ENCODE measurements at places on chromosomes 3 and 15.

GRCh38 chr3:100802126-100802525, 92.8 kb downstream of the TFG start:
- no peak for DNase-seq

GRCh38 chr3:142065932-142066331, 83.4 kb downstream of the TFDP2 start:
- DNase-seq: no peak

DNA sequence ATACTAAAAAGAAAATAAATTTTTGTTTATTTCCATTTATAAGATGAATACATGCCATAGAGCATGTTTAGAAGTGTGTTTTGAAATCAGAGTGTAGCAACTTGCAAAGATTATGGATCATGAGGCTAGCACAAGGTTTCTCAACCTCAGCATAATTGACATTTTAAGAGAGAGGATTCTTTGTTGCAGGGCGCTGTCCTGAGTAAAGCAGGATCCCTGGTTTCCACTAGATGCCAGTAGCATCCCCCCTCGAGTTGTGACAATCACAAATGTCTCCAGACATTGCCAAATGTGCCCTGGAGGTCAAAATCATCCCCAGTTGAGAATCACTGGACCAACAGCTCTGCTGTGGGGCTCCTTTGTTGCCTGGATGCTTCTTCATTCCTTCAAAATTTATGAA, 128.5 kb upstream of the RBMS3 start:
- DNase-seq: no peak

DNA sequence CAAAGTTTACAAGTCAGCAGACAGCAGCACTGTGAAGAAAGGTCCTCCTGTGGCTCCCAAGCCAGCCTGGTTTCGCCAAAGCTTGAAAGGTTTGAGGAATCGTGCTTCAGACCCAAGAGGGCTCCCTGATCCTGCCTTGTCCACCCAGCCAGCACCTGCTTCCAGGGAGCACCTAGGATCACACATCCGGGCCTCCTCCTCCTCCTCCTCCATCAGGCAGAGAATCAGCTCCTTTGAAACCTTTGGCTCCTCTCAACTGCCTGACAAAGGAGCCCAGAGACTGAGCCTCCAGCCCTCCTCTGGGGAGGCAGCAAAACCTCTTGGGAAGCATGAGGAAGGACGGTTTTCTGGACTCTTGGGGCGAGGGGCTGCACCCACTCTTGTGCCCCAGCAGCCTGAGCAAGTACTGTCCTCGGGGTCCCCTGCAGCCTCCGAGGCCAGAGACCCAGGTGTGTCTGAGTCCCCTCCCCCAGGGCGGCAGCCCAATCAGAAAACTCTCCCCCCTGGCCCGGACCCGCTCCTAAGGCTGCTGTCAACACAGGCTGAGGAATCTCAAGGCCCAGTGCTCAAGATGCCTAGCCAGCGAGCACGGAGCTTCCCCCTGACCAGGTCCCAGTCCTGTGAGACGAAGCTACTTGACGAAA, 24.2 kb downstream of the STARD5 start:
- DNase-seq: no peak

- DNase-seq: no peak
Measured at GRCh38 chr3:108509871-108510270, 525 bp downstream of the MYH15 start.

GRCh38 chr15:68032672-68033071, 21.4 kb upstream of the PIAS1 start:
- DNase-seq: no peak

- no peak for DNase-seq
Measured at GRCh38 chr3:177490626-177491025, 293.3 kb upstream of the TBL1XR1 start.

- no peak for DNase-seq
Measured at GRCh38 chr15:75098404-75098803, 75.0 kb downstream of the PPCDC start.

DNA sequence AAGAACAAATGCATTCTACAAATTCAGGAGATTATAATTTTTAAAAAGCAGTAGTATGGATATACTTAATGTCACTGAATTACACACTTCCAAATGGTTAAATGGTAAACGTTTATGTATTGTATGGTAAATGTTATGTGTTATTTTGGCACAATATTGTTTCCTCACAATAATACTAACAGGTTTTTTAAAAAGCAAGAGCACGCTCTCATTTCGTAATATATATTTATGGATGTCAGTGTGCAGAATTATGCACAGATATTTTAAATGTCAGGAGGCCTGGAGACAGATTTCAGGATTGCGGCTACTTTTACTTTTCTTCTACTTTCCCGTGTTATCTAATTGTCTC, 533 bp downstream of the ZNF445 start:
- DNase-seq: no peak

GRCh38 chr15:90291679-90292356, 26.3 kb downstream of the NGRN start:
- no peak for DNase-seq

DNA sequence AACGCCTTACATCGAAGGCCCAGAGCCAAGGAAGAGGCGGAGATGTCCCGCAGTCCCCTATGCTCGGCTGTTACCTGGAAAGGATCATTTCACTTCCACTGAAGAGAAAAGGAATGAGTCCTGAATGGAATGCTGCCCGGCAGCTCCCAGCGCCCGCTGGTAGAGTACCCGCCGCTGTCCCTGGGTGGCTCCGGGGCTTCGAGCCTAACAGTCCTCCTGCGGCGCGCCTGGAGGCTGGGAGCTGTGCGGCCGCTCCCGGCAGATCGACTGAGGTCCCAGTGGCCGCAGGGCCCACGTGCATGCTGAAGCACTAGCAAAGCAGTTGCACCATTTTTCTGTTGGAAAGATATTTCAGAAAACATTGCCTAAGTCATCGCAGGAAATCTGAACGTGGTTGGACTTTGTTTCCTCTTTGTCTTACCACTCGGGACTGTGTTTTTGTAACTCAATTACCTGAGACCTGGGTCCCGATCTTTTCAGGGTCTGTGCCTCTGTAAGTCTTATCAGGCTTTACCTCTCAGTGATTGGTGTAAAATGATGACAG, 984 bp downstream of the RNU6-1 start:
- no peak for DNase-seq

- no peak for DNase-seq
Measured at GRCh38 chr3:18334837-18335601, 90.1 kb downstream of the SATB1 start.

DNA sequence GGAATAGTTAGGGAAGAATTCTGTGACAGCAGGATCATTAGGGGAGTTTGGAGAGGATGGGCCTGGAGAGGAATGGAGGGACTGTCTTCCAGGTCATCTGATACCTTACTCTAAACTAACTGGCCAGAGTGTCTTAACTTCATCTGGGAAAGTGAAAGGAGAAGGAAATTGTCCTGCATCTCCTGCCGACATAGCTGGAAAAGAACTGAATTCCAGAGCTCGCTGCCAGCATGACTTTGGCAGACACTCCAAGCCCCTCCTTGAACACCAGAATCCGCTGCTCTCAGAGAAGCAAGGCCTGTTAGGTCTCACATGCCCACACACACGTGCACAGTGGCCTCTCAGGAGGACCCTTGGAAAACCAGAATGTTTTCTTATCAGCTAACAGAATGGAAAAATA, 10.5 kb downstream of the ABI3BP start:
- DNase-seq: no peak

DNA sequence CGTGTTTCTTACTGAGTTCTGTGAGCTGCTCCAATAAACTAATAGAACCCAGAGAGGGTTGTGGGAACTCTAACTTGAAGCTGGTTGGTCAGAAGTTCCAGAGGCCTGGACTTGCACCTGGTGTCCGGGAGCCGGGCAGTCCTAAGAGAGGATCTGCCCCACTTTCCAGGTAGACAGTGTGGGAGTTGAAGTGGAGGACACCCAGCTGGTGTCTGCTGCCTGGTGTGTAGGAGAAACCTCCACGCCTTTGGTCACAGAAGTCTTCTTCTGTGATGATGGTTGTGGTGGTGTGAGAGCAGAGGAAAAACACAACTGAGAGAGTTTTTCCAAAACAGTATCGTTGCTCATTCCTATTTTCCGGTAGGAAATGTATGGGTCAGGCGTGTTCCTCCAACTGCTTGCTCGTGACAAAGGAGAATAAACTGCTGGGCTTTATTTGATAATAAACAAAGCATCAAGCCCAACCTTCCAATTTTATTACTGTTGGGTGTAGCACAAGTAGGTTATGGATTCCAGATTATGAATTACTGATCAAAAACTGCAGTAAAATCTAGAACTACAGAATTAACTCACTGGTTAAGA, 137.0 kb downstream of the KLF13 start:
- DNase-seq: no peak

- no peak for DNase-seq
Measured at GRCh38 chr3:15102256-15102655, 3.3 kb upstream of the RBSN start.

DNA sequence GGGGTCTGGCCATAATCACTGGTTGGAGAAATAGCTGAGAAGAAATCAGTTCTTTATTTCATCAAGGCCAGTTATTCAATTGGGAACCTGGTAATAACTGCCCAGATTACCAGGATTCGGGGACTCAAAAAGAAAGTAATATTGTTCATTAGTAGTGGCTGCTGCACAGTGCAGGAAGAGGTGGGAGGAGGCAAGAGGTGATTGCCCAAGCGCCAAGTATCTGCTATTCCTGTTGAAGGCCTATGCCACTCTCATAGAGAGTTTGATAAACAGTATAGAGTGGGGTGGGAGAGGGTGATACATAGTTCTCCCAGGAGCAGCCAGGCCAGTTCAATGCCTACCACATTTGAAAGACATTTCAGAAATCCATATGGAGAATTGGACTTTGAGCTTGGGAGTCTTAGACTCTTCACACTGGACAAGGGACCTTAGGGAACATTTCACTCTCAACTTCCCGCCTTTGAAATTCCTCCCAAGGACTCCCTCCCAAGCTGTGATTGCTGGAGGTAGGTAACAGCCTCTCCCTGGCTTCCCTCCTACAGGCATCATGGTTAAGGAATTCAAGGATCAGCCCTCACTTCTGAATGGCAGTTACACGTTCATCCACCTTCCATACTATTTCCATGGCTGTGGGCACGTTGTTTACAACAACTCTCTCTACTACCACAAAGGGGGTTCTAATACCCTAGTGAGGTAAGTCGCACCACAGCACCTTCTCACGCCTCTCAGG, 59.8 kb downstream of the GLDN start:
- DNase-seq: no peak

DNA sequence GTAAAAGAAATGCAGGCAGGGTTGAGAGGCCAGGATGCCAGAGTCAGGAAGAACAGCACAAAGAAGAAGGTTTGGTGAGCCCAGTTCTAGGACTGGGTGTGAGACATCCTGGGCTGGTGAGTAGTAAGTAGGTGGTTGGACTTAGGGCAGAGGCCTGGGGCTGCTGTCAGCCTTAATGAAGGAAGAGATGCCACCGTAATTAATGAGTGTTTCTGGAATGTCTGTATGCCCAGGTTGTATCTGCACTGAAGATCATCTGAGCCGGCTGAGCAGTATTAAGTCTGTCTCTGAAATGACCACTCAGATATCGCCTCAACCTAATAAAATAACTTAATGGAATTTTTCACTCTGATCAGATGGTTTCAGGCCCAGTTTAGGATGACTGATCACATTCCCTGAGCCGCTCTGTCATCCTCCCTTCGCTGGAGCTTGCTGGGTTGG, 532.9 kb upstream of the IL12A start:
- no peak for DNase-seq

DNA sequence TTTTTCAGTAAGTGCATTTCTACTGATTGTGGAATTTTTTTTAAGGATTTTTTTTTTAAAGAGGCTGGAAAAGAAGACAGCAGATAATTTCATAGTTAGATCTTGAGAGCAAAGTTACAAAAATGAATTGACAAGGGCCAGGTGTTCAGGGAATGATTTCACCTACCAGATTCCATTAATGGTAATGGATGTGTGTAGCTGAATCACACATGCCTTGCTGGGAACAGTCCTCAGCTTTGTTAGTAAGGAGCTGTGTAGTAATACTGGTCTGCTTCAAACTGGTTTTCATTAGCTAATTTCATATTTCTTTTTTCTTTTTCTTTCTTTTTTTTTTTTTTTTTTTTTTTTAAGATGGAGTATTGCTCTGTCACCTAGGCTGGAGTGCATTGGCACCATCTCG, 16.0 kb downstream of the NR1D2 start:
- no peak for DNase-seq

GRCh38 chr15:58313304-58313703, 118.5 kb upstream of the LIPC start:
- DNase-seq: no peak

GRCh38 chr3:67388738-67389137, 265.7 kb downstream of the SUCLG2 start:
- no peak for DNase-seq

DNA sequence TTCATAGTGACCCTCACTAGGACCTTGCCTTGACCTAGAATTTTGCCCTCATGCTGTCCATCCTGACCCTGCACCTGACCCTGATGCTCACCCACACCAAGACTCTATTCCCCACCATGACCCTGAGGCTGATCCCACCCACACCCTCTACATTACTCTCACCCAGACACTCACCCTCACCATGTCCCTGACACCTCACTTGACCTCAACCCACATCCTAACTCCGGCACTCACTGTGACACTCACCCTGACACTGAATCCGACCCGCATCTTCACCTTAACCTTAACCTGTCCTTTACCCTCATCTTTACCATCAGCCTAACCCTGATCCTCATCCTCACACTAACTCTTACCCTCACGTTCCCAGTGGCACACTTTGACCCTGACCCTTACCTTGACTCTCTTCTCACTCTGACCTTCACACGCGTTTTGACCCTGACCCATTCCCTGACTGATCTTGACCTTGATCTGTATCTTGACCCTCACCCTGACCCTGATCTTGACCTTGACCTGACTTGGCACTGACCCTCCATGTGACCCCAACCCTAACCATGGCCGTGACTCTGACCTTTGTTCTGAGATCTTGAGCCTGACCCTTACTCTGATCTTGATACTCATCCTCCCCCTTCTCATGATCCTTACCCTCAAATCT, 22.2 kb upstream of the SLC25A26 start:
- no peak for DNase-seq

DNA sequence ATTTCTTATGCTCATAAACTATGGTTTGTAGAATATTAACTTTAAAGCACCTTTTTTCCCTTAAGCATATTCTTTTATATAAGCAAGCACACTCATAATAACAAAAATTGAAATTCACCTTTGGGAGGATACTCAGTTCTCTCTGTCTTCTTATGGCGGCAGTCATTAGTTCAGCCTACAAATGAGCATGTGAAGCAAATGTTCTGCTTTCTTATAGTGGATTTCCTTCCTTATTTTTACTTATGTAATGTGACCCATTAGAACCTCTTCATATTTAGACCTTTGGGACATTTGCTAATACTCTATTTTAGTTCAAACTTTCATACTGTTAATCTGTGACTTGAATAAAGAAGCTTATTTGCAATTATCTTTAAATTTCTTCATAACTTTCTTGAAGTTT, at the start of gene P2RY13:
P2RY13 (minus strand) TSS at position 187 of the 400 bp plus-strand sequence; CDS start at position 166, 21 bp downstream.
- no peak for DNase-seq

GRCh38 chr3:57500506-57500905, 43.6 kb downstream of the DNAH12 start:
- DNase-seq: no peak
